ENCODE measurements at places on chromosomes 11 and 22.

DNA sequence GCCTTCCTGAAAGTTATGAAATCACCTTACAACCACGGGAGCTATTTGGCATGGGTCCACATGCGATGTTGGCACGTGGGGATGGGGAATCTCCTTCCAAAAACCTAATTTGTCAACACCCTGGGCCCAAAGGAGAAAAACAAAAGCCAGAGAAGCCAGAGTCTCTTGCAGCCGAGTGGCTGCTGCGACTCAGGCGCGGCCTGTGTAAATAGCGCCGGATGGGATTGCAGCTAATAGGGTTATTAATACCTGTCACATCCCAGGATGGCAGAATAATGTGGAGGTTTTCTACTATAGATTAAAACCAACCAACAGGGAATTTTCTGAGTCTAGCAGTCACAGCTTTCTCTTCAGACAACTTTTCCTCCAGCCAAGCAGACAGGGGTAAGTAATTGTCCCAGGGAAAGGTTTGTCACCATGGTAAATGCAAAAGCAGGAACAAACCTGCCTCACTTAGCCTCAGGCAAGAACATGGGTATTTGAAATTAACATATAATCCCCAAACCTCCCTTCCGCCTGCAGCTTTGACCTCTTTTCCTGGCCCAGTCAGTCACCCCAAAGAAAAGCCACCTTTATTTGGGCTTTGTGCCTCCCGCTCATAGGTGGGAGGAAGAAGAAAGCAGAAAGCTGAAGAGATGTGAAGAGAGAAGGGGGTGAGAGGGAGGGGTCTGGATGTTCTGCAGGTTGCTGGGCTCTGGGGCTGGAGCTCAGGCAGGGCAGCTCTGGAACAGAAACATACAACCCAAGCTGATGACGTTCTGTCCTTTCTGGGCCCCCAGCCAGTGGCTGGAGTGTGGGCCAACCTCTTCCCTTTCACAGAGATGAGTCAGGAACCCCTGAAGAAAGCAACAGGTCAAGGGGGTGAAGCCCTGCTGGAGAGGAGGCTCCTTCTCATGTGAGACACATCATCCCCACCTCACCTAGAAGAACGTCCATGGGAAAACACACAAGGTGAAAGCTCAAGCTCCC is 376.5 kb downstream of the NXPE2 start:
- no peak for DNase-seq

- no peak for DNase-seq
Measured at GRCh38 chr11:78041843-78042440, 18.9 kb upstream of the KCTD14 start.

DNA sequence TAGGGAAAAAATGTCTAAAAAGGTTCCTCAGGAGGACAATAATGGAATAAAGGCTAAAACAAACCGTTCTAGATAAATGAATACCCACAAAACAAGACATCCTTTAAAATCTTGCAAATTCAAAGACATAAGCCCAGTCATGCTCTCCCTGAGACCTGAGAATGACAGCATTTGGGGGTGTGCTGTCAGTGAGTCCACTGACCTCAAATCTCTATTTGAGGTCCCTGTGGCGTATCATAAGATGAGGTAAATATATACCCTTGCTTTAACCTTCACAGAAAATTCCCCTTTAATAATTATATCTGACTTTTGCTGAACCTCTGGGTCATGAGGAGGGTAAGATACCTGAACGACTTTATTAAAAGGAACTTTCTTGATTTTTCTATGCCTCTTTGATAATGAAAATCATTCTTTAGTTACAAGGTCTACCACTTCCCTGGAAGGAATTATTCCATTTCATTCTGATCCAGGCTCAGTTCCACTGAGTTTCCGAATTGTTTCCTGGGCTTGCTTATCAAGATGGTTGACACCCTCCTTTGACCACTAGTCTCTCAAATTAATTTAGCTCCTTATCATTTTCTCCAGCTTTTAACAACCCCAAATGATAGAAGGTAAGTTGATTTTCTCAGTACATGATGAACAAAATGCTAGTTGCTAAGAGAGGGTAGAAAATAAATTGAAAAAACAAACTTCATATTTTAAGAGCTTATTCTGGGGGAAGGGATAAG is 53.8 kb upstream of the CHRM4 start:
- no peak for DNase-seq

GRCh38 chr22:28711820-28712777 is 29.5 kb downstream of the CHEK2 start:
- no peak for DNase-seq

Data from NCI-H524 (cell line).